ENCODE measurements at places on chromosomes 3 and 15.

DNA sequence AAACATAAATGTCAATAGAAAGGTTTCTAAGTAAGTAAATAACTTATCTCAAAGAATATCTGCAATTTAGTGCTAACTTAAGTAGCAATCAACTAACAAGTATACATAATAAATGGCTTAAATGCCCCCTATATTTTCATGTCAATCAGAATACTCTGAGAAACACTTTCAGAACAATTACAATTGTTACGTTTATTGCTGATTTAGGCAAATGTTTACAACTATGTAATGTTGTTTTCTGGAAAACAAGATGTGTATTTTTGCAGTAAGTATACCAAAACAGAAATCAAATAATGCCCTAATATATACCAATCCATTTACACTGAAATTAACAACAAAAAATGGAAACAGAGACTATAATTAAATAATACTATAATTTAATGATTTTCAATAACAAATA is 13.2 kb downstream of the TUBGCP5 start:
- DNase-seq = no peak

DNA sequence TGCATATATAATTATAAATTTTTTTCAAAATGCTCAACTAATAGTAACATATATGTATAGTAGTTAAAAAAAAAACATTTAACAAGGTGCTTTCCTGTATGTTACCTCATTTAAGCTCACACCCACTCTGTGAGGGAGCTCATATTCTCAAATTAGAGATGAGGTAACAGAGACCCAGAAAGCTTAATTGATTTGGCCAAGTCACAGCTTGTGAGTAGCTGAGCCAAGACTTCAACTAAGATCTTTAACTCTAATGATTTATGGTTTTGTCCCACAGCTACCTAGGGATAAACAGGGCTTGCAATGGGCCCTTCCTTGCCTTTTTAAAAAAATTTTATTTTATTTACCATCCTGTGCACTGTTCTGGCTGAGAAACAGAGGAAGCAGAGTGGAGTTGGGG is 230.0 kb upstream of the GOLIM4 start:
- DNase-seq = no peak

DNA sequence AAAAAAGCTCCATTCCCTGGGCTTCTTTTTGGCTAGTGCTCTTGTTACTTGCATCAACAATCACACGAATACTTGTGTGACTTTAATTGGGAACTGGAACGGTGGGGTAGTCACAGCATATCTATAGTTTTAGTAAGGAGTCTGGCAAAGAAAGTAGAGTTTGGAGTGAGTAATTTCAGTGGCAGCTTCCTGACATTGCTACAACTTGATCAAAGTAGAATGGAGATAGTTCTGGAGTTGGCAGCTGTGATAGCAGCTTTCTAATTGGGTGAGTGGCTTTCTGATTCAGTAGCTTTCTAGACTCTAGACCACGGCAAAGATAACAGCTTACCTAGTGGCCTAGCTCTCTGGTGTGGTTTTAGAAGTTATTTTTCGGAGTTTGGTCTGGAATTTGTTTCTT is 475.0 kb downstream of the TUSC7 start:
- DNase-seq = peak; percentile 1

GRCh38 chr3:10248984-10249748 is 907 bp downstream of the TATDN2 start:
- DNase-seq = no peak

GRCh38 chr15:91824256-91824655 is 29.3 kb upstream of the SLCO3A1 start:
- no peak for DNase-seq

GRCh38 chr15:41269887-41270286 is 38.8 kb downstream of the CHP1 start:
- DNase-seq = no peak

DNA sequence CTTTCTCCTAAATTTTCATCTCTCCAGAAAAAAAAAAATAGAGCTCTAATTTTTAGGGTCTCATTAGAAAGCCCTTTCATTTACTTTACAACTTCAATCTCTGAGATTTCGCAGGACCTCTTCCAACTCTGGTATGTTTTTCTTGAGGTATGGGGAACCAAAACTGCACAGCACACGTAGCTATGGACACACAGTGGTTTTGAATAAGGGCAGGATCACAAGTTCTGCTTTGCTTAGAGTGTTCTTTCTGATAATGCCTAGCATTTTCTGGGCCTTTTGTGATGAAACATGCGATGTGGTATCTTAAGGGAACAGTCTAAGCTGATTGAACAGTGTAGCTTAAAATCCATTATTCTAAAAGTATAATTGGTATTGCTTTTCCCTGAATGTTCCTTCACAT is 25.3 kb downstream of the ZNF592 start:
- DNase-seq = no peak

GRCh38 chr15:59838900-59839299 is 149.8 kb upstream of the BNIP2 start:
- DNase-seq = no peak

DNA sequence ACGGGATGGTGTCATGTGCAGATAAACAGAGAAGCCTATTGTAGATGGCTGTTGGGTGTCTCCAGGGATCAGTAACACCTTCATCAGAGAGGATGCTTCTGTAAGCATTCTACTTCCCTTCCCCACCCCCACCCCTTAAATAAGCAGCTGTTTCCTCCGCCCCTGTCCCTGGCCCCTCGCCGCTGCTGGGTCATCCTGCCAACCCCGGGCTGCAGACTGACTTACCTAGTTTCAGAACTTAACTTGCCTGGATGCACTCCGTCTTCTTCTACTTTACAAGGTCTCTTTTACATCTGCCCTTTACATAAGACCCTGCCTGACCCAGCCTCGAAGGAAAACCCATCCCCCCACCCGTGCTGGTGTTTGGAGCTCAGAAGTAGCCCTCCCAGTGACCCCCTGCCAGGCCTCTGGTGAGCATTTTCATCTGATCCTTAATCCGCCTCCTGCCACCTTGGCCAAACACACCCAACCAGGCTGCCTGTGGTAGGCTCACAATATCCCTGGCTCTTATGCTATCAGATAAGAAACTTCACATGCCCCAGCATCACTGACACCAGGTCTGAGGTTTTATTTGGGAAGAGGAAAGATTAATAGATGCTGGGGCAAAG is 103.0 kb upstream of the HES1 start:
- DNase-seq = no peak

DNA sequence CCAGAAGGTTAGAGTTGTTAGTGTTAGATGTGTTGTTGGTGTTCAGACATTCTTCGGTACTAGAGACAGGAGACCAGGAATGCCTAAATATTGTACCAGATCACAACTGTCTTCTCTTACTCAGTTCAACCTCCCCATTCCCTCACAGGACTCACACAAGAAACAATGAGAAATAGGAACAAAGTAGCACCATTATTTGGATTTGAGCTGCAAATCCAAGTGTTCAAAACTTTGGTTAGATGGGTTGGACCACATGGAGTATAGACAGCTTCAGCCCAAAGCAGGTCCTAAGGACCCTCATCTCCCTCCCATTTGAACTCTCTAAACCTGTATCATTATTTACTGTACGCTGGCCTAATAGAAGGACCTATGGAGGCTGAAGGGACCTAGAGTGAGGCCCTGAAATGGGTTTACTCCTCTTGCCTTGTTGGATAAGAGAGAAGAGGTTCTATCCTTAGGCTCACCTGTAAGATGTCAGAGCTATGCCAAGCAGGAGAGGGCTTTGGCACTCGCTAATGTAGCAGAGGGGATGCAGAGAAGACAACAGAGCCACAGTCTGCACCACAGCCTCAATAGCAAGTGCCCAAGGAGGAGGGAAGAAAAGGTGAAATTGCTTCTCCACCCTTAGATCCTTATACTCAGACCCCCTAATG is 70.9 kb downstream of the FNDC3B start:
- DNase-seq = no peak

- no peak for DNase-seq
These were observed 407.6 kb downstream of the ZIC1 start for GRCh38 chr3:147816752-147817151.

DNA sequence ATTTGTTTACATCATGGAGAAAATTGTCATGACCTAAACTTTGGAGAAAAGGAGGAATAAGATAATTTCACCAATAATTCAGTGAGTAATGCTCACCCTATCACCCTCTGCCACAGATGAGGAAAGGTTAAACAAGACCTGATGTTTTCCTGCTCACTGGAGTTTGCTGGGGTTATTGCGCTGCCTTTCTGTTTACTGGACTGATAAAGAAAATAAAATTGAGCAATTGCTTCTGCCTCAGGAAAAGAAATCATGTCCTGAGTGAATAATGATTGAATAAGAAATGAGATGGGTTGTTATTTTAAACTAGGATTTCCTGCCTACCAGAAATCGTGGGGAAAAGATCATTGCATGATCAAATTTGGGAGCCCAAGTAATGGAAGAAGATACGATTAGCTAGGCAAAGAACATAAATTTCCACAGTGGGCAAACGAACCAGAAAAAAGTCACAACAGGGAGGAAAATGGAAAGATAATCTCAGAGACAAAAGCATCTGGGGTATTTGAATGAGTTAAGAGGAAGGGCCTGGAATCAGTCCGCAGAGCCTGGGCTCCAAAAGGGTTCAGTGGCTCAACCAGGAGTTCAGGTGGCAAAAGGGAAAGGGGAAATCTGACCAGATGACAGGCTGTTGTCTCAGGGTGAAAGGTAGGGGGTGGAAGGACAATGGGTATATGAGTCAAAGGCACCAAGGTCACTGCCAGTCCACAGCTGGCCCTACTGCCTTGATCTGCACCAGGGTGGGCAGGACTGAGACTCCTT is 146.8 kb downstream of the FAM43A start:
- no peak for DNase-seq

DNA sequence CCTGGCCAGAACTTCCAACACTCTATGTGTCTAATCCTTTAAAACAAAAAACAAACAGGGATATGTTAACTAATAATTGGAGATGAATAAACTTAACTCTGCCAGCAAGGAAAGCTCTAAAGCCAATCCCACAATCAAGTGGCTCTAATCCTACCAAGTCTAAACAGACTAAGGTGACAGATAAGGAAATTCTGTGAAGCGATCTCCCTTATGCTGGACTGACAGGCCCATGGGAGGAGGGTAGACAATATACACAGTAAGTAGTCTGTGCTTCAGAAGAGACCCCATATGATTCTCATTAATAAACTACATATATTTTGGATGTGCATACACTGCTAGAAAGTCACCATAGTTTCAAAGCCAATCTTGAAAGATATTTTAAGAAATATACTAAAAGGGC is 10.1 kb downstream of the VPS13C start:
- DNase-seq = no peak

DNA sequence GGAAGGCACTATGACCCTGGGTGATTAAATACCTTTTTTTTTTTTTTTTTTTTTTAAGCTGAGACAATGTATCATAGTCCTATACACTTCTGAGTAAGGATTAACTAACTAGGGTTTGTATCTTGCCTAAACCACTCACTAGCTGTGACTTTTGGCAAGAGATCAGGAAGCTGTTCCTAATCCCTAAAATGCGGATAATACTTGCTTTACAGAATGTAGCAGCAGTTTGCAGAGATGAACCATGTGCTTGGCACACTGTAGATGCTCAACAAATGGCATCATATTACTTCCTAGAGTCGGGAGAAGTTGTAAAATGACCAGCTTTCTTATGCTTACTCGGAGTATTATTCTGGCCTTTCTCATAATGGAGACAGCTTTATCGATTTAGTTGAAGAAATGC is 25.6 kb upstream of the PYGO1 start:
- DNase-seq = no peak

- no peak for DNase-seq
These were observed 89.3 kb upstream of the SLC24A5 start for GRCh38 chr15:48031466-48031865.

- DNase-seq = no peak
These were observed 153.6 kb downstream of the AKAP13 start for GRCh38 chr15:85534031-85534430.

DNA sequence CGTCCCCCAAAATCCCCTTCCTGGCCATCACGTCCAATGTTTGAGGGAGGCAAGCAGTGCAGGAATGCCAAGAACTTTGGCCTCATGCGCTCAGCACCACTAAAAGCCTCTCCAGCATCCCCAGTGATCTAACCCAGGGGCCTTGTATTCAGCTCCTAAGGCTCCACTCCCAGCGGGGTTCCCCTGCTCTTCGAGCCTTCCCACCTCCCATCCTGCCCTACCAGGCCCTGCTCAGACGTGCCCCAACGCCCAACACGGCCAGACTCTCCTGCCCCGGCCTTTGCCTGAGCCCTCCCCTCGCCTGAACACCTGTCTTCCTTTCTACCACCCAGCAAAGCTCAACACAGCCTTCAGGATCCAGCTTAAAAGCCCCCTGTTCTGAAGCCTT is 30.5 kb downstream of the PLXND1 start:
- no peak for DNase-seq

DNA sequence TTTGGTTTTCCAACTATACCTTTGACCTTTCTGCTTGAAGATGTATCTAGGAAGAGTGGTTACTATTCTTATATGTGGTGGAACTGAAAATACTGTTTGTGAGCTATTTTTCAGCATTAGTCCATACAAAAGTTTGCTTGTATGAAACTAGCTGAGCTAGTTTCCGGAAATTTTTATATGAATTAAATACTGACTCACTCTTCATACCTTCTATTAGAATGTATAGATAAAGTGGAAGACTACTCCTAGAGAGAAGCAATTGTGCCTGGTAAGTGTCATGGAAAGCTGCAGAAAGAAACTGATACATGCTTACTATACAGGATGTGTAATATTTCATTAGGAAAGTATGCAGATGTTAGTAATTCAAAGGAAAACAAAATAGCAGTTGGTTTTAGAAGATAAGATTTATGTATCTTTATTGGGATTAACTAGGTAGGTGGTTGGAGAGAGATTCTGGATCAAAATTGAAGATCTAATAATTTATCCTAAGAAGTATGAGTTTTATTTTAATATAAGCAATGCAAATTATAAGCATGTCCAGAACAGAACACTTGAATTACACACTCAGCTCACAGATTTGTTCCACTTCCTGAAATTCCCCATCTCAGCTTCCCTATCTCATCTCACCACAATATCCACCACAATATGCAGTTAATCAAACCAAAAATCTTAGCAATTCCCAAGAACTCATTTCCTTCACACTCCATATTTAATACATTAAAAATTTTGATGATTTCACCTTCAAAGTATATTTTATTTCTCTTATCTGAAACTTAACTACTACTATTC is 82.8 kb downstream of the BCHE start:
- DNase-seq = no peak

DNA sequence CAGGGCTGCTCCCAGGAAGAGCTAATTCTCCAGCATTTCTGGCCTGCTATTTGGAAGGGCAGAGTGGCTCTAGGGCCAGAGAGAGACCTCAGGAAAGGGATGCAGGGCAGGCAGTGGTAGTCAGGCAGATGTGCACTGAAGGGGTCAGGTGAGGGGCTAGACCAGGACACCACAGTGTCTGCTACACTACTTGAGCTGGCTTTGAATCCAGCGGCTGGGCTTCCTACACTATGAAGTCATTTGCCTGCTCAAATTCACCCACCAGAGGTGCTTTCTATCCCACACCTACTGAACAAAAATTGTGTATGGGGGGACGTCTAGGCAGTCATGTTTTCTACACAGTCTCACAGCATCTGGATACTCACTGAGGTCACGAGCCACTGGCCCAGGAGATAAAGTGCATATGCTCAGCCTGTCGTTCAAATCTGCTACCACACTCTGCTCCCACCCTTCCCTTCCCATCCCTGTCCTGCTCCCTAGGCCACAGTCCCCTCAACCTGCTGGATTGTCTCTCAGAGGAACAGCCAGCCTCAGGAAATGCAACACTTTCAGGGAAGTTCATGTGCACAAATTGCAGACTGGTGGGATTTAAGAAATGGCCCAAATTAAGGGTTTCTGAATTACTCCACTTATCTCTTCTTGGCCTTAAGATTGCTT is 49.9 kb upstream of the SLC6A11 start:
- no peak for DNase-seq

GRCh38 chr3:38829404-38829803 is 13.4 kb upstream of the SCN10A start:
- DNase-seq = peak; percentile 60

GRCh38 chr3:139710212-139710611 is 32.4 kb upstream of the NMNAT3 start:
- no peak for DNase-seq

Data from non-pigmented ciliary epithelial cell (primary cell).